CD4-positive, alpha-beta T cell treated with Interleukin-1 beta for 1 hour (primary cell): ENCODE measurements at places on chromosomes 12 and 14.

DNA sequence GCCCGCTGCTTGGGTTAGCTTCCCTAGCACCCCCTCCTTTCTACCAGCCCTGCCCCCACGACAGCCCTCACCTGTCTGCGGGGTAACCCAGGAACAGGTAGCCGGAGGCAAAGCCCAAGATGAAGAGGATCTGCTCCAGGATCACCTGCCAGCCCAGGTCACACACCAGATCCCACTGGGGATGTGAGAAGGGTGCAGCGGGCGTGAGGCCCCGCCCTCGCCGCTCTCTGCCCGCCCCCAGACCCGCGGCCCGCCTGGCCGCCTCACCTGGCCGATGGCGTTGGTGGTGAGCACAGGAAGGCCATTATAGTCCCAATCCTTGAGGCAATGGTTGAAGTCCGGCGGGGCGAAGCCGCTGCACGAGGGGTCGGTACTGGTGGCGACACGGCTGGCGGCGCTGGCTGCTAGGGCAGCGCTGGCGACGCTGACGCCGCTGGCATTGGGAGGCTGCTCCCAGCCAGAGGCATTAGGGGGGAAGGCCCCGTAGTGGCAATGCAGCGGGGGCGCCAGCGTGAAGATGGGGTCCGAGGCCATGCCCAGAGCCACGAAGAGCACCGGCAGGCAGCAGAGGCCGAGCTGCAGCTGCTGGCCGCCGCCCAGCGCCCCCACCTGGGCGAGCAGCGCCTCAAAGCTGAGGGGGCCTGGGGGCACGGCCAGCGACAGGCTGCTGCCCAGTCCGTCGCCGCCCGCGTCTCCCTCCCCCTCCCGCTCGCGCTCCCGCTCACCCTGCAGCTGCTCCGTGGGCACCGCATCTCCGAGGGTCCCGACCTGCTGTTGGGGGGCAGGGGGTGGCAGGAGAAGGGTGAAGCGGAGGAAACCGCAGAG is 794 bp downstream of the SLC22A17 start:
- DNase-seq = no peak

DNA sequence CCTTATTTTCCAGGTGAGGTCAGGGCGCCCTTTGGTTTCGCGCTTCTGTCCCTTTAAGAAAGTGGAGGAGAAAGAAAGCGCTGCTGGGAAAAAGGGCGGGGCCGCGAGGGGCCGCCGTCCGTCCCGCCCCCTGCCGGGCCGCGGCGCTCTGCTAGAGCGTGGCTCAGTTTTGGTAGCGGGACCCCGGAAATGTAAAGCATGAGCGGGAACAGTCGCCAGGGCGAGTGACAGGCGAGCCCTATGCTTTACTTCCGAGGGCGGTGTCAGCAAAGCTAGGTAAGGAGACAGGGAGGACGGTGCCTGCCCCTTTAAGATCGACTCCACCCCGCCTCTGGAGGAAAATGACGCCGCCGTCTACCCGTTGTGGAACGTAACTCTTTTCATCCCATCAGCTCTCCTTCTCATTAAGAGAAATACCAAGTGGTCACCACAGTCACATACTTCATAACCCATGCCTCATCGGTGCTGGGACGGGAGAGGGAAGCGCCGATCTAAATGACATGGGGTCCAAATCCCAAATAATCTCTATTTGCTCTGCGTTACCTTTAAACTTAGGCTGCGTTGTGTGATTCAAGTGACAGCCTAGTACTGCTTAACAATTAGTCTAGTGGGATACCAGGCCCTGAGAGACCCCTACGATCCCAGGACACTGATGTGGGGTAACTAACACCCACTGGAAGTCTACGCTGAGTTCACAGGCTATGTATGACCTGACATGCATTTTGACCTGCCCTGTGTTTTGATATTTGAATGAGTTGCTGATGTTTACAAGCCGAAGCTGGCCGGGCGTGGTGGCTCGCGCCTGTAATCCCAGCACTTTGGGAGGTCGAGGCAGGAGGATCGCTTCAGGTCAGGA is at the start of gene ETFBKMT:
Gene ETFBKMT, plus strand, starts transcription at position 602 of the 856 bp plus-strand sequence. CDS start 2,266 bp downstream, outside the sequence.
- peak; percentile 94 for DNase-seq

GRCh38 chr12:88681271-88681670 is 101.0 kb upstream of the KITLG start:
- no peak for DNase-seq

GRCh38 chr14:30193101-30193500 is 265.5 kb upstream of the PRKD1 start:
- DNase-seq = no peak

DNA sequence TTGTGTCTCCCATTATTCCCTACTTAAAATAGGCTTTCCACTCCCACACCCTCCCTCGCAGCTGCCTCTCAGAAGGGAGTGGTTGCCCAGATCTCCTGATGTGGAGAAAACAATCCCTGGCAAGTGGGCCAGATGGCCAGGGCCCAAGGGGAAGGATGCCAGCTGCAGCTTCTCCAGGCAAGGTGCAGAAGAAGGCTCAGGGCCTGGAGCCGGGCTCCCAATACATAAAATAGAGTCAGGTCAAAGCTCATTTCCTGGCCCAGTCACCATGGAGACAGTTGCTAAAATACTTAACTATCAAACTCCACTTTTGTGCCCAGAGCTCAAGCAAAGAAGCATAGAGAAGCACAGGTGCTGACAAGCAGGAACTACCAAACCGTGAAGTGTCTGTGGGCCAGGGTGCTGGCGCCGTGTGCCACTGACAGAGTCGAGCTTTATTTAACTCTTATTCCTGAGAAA is 45.7 kb upstream of the ITPR2 start:
- DNase-seq = peak; percentile 25

DNA sequence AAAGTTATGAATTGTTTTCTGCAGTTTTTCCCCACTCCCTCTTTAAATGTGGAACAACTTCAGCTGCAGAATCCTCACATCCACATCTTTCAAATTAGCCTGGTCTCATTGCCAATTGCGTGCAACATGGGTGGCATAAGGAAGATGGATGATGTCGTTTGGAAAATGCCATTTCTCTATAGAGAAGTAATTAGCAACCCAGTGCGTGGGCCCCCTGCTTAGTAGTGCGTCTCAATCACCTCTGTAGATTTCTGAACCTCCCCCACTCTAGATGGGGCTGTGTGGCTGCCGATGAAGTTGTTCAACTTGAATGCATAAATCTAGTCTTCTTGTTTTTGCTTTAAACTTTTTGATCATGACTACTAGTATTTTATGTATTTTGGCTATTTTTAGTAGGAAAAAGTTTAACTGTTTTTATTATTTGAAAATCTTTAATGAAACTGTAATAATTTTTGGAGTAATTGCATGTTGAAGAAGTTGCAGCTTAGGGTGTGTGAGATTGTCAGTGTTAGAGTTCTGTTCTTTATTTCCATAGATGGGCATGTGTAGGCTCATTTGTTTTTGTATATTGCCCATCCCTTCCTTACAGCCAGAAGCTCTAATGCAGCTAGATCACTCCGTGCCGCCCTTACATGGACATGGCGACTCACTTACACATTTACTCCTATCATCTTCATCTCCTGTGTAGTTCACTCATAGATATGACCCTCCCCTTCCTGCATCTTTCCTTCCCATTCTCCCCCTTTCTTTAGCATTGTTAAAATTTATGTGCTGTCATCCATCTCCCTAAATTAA is 358.2 kb downstream of the DIO2 start:
- DNase-seq = no peak

DNA sequence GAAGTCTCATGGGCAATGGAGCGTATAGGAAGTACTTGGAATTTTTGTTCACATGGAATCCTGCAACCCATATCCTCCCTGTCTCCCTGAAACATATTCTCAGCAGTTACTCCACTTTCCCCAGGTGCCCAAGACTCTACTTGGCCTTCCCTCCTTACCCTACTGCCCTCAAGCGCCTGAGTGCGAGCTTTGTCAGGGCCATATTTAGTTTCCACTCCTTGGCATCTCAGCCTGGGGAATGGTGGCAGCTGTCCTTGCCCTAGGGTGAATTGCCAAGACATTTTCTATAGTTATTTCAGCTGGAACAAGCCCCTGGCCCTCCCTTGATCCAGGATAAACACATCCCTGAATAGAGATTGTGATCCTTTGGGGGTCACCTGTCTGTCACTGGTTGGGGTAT is 569.3 kb upstream of the LRFN5 start:
- DNase-seq = no peak

- peak; percentile 19 for DNase-seq
These were observed 67.7 kb downstream of the PRKCH start for GRCh38 chr14:61388976-61389576.

- DNase-seq = no peak
These were observed 390.1 kb downstream of the NAV3 start for GRCh38 chr12:78220811-78221210.

GRCh38 chr14:29927376-29928116 is at the start of gene PRKD1:
Gene PRKD1 (minus strand): TSS chr14:29927847.
- DNase-seq = no peak

DNA sequence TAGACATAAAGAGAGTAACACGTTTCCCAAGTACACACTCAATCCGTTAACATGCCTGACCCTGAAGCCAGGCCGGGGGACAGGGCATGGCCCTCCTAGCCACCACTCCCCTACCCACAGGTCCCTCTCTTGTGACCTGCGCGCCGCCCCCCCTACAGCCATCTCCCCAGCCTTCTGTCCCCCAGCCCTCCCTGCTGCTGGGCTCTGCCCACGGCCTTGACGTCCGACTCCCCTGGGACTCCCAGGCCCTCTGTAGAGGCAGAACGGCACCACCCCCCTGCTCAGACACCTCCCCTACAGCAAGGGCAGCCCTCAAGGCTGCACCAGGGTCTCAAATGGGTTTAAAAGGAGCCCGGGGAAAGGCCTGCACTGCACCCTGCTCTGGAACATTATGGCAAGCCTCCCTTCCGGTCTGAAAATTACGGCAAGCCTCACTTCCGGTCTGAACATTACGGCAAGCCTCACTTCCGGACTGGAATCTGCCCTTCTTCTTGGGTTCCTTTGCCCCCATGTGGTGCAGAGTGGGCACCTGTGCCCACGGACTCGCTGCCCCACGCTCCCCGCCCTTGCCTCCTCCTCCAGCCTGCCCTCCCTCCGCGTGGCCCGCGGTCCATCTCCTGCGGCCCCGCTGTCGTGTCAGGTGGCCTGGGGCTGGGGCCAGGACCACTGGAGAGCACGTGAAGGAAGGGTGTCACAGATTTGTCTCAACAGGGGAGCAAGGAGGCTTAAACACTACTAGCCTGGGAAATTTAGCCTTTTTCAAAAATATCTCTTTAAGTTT is 77.6 kb downstream of the MOK start:
- no peak for DNase-seq

DNA sequence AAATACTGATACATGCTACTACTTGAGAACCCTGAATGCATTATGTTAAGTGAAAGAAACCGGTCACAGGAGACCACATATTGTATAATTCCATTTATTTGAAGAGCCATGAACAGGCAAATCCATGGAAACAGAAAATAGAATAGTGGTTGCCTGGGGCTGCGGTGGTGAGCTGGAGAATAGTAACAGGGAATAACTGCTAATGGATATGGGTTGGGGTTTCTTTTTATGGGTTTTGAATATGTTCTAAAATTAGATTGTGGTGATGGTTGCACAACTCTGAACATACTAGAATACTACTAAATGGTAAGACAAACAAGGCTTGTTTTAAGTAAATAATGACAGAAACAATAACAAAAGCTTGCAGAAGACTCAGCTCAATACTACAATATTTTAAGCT is 293.0 kb downstream of the BTG1 start:
- no peak for DNase-seq

- DNase-seq = peak; percentile 5
These were observed 19.3 kb downstream of the CCDC62 start for GRCh38 chr12:122793685-122794106.

- no peak for DNase-seq
These were observed 118.6 kb downstream of the DICER1 start for GRCh38 chr14:95038521-95039250.

DNA sequence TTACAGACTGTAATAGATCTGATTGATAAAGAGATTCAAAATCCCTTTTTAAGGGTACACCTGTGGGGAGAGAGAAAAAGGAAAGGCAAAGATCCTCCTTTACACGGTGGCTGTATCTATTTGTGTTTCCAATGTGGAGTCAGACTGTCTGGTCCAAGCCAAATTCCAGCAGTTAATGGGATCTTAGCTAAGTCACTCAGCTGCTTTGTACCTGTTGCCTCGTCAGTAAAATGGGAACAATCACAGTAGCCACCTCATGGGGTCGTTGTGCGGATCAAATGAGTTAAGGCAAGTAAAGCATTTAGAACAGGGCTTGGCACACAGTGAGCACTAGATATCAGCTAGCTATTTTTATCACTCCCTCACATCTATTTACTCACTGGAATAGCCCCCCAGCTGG is 46.9 kb downstream of the EFCAB11 start:
- DNase-seq = no peak

DNA sequence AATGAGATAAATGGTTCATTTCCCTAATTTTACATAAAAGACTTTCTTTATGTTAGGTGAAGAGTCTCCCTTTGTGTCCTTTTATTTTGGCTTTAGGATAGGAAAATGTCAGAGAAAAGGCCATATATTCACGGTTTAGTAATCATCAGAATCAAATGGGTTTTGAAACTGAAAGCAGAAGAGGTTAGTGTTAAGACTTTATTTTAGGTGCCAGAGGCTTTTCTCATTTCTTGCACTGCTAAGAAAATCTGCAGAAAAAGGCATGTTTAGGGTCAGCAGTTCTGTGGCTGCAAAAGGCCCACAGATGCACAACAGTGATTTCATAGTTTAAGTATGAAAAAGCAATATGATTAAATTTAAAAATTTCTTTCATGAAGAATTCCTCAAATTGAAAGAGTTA is 80.4 kb upstream of the SINHCAF start:
- DNase-seq = no peak

DNA sequence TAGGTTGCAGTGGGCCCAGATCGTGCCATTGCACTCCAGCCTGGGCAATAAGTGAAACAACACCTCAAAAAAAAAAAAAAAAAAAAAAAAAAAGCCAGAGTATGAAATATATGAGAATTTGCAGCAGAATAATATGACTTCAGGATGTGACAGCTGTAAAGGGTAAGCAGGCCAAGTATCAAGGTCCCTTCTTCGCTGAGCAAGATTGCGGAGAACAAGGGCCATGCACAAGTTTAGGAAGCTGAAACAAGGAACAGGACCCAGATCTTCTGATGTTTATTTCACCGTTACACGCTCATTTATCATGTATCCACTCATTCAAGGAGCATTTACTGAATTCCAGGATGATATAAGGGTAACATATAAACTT is 659 bp upstream of the FOXJ2 start:
- no peak for DNase-seq

DNA sequence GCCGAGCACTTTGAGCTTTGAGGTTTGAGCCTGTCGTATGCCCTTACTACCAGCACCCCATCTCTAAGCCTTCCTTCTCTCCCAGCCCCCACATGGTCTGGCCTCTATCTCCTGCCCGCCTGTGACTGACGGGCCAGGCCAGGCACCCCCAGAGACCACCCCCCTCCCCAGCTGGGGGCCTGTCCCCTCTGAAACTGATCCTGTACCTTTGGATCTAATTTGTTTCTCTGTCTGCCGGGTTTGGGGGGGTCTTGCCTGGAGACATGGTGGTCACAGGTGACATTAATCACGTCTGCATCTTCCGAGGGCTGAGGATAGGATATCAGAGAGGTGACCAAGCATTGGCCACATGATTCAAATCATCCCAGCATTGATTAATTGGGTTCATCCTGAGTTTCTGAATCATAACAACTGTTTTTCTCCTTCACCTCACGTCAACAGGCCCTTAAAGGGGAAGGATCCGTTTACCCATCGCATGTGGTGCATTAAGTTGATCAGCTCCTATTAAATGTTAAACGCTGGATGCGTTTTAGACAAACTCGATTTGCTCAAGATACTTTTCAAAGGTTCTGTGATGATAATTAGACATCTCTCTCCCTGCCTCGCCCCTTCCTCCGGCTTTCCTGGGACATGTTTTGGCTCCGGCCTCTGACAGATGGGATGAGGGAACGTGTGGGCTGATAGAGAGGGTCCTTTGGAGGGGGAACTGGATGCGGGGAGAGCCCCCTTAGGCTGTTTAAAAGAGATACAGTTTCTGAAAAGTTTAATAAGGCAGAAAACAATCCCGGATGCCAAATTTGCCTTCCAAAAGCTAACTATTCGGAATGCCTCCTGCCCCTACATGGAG is 63.3 kb upstream of the TBX3 start:
- no peak for DNase-seq
